T-helper 1 cell (primary cell): ENCODE measurements at places on chromosomes 4 and X.

DNA sequence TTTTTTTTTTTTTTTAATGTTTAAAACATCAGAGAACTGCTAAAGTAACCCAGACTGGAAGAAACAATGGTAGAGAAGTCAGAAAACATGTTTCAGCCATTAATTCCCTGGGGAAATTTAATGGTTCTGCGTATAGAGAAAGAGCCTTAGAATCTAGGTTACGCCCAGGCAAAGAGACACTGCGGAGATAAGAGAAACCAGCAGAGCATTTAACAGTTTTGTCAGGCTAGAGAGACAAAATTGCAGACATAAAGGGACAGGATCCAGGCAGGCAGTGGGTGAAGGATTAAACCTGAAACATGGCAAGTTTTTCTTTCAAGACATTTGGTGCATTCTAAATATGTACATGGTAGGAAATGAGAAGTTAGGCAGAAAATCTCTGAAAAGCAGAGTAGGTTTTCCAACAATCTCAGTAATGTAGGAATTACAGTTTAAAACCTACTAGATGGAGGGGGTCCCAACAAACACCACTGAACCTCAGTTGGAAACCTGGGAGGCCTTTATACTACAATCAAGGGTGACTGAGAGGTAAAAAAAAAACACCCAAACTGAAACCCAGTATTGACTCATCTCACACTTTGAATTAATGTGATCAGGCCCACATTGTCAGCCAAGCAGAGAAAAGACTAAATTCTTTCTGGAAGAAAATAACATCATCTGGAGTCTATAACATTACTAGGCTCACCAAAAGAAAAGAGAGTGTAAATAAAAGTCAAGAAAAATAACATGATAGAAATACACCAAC, 254.2 kb upstream of the NWD2 start:
- no peak for DNase-seq

DNA sequence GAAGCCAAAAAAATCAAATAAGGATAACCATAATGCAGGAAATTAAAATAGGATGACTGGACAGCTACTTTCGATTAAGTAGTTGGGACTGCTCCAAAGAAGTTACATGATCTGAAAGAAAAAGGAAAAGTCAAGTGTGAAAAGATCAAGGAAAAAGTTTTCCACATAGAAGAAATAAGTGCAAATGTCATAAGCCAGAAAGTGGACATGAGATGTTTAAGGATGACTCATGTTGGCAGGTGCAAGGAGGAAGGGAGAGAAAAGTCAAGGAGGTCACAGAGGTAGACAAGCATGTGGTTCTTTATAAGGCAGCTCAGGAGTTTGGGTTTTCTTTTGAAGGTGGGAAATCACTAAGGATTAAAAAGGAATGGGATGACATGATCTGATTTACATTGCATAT, 89.8 kb upstream of the GPRIN3 start:
- no peak for DNase-seq

GRCh38 chr4:23547601-23548000, 342.2 kb downstream of the PPARGC1A start:
- no peak for DNase-seq

- DNase-seq: no peak
Observed at GRCh38 chr4:165326831-165327210, 648 bp upstream of the MSMO1 start.

- DNase-seq: no peak
Observed at GRCh38 chrX:37796805-37797204, 16.9 kb downstream of the CYBB start.

GRCh38 chrX:110541266-110541665, 182.6 kb downstream of the RTL9 start:
- no peak for DNase-seq

- DNase-seq: no peak
Observed at GRCh38 chr4:173704201-173704600, 174.2 kb upstream of the HAND2 start.

DNA sequence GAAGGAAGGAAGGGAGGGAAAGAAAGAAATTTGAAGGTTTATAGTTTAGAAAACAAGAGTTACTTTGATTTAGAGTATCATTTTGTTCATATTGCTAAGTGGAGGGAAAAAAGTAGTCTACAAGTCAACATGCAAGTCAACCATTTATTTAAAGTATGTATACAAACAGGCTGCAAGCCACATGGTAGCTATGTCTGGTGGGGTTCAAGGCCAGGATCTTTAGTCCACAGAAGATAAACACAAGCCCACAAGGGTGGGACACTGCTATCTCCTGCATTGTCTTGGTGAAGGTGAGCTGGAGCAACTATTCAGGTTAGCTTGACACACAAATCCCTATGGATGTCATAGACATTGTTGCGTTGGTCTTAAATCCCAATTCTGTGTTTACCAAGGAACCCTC, 71.4 kb downstream of the ABCG2 start:
- DNase-seq: no peak

DNA sequence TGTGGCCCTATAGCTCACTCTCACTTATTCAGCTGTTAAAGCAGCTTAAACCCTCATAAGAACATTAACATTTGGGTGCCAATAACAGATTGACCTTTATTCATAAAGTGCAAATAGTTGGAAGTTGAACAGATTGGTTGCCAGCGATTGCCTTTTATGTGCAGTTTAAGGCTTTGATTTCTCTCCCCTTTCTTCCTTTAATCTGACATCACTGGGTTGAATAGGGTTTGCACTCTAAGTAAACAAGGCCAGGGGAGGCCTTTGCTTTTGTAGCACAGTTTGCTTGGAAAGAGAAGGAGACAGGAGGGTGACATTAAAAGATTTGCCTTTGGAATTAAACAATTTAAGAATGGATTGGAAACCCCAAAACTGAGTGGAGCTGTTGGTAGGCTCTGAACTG, 114.3 kb downstream of the NKX6-1 start:
- no peak for DNase-seq

DNA sequence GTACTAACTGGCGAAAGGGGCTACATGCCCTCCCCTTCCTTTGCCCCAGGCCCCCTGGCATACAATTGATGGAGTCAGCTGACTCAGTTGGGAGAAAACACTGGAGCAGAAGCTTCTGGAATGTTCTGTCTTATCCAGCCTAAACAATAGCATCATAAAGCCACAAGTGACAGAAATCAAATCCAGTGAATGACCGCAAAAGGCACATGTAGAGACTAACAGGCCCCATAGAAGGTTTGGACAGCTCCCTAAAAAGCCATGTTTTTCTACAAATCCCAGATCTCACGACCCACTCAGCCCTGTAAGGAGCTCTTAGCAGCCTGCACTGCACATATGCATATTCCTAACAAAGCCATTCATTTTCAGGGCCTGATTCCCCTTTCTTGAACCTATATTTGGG, 25.1 kb downstream of the SCARB2 start:
- no peak for DNase-seq

- DNase-seq: no peak
Observed at GRCh38 chr4:53019485-53020382, 157.6 kb downstream of the RASL11B start.

GRCh38 chr4:140044337-140044902, 109.6 kb downstream of the MAML3 start:
- DNase-seq: no peak

- DNase-seq: no peak
Observed at GRCh38 chr4:54929459-54929858, 195.9 kb downstream of the KDR start.

DNA sequence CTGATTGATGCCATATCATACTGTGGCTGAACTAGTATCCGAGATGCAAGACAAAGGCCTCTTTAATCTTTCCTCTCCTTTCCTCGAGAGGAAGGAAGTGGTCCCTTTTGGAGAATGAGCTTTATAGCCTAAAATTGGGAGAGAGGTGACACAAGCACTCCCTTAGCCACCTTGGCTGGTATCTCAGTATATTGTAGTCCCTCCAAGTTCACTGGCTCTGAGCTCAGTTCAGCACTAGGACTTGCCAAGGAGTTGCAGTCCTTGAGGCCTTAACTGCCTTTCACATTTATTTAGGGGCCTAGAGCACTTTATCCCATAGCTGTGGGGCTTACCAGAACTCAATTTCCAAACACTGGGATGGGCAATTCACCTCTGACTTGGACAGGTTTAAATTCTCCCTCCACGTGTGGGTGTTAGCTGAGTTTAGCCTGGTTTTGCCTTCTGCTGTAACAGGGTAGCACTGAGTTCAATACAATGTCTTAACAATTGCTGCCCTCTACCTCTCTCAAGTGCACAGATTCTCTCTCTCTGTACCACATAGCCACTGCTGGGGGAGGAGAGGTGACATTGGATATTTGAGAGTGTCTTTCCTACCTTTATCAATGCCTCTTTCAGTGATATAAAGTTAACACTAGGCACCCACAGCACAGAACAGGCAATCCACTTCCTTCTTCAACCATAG, 216.4 kb downstream of the TECRL start:
- DNase-seq: no peak

GRCh38 chr4:3136454-3136853, 62.0 kb downstream of the HTT start:
- DNase-seq: no peak

DNA sequence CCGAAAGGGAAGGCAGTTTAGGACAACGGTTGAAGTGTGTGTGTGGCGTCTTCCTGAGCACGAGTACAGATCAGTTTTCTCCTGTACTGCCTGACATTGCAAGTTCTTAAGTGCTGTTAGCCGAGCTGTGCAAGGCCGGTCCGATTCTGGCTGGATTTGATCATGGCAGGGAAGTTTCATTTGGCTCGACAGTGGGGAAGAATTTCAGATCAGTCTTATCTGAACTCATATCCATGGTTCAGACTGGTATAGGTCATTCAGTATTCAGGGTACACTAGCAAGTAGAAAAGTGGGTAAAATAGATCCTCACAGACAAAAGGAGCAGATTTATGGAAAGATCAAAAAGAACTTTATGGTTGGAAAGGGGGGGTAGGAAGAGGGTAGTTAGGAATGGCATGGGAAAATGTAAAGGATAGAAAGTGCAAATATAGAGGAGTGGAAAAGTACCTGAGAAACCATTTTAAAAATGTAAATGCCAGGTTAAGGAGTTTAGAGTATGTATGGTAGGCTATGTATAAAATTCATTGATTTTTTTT, 716 bp downstream of the THAP9 start:
- no peak for DNase-seq

GRCh38 chr4:85243857-85244256, 231.1 kb upstream of the ARHGAP24 start:
- DNase-seq: no peak

- DNase-seq: no peak
Observed at GRCh38 chr4:151484396-151485102, 75.6 kb downstream of the FHIP1A start.

GRCh38 chrX:22650691-22651090, 349.1 kb upstream of the DDX53 start:
- no peak for DNase-seq

DNA sequence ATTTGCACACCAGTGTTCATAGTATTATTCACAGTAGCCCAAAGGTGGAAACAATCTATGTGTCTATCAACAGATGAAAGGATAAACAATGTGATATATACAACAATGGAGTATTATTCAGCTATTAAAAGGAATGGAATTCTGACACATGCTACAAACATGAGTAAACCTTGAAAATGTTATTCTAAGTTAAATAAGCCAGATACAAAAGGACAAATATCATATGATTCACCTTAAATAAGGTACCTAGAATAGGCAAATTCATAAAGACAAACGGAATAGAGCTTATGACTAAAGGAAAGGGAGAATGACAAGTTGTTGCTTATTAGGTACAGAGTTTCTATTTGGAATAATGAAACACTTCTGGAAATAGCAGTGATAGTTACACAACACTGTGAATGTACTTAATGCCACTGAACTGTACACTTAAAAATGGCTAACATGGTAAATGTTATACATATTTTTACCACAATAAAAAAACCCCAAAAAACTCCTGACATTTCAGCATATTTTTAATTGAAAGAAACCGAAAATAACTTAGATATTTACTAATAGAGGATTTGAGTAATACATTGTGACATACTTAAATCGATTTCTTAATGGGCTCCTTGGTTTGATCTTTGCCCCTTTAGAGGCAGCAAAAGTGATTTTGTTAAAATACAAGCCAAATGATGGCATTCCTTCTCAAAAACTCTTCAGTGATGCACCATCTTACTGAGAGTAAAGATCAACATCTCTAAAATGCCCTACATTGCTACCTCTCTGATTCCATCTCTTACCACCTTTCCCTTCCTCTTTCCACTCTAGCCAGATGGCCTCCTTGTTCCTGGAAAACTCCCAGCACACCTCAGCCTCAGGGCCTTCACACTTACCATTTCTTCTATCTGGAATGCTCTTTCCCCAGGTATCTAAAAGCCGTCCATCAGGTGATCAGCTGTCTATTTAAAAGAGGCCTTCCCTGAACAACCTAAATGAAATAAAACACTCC, 8.6 kb upstream of the CYP2U1 start:
- no peak for DNase-seq

GRCh38 chr4:173056710-173057109, 111.9 kb upstream of the GALNT7 start:
- DNase-seq: no peak

- no peak for DNase-seq
Observed at GRCh38 chr4:164446516-164446915, 307.4 kb upstream of the SMIM31 start.

- DNase-seq: no peak
Observed at GRCh38 chrX:130718137-130718536, 184.9 kb downstream of the ENOX2 start.

DNA sequence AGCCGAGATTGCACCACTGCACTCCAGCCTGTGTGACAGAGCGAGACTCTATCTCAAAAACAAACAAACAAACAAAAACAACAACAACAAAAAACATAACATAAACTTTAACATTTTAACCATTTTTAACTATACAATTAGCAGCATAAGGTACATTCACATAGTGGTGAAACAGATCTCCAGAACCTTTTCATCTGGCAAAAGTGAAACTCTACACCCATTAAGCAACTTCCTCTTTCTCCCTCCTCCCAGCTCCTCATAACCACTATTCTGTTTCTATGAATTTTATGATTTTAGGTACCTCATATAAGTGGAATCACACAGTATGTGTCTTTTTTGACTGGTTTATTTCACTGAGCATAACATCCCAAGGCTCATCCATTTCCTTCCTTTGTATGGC, 103.6 kb downstream of the FAM13A start:
- DNase-seq: no peak

- no peak for DNase-seq
Observed at GRCh38 chrX:154490021-154490413, 412 bp downstream of the SLC10A3 start.
